ENCODE measurements at places on chromosomes 4 and X.
A peak's percentile ranks its signal among the peaks of the same experiment; 100 is the strongest.

- DNase-seq: no peak
Measured at GRCh38 chr4:168765726-168766125, 244.3 kb downstream of the CBR4 start.

GRCh38 chrX:92232182-92232581, 453.0 kb downstream of the PCDH11X start:
- peak; percentile 14 for DNase-seq

GRCh38 chr4:112183252-112183651, 38.0 kb downstream of the FAM241A start:
- DNase-seq: no peak

DNA sequence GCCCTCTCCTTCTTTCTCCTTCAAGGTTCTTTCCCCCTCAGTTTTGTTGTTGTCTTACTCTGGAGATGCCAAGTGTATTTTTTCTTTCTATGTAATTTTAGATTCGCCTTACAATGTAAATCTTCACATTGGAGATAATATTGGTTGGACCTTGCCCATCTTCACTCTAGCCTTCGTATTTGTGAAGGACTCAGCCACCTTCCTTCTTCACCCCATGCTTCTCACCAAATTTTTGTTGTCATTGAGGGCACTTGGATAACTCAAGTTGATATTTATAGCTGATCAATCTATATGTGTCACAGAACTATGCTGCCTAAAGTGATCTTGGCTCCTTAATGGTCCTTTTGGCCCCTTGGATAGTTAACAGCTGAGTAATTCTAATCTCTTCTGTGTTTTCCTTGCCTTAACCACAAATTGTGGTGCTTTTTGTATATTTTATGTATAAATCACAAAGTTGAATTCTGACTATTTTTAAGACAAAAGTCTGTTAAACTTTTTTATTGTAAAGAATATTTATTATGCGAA, 6.5 kb downstream of the SPRY1 start:
- no peak for DNase-seq

DNA sequence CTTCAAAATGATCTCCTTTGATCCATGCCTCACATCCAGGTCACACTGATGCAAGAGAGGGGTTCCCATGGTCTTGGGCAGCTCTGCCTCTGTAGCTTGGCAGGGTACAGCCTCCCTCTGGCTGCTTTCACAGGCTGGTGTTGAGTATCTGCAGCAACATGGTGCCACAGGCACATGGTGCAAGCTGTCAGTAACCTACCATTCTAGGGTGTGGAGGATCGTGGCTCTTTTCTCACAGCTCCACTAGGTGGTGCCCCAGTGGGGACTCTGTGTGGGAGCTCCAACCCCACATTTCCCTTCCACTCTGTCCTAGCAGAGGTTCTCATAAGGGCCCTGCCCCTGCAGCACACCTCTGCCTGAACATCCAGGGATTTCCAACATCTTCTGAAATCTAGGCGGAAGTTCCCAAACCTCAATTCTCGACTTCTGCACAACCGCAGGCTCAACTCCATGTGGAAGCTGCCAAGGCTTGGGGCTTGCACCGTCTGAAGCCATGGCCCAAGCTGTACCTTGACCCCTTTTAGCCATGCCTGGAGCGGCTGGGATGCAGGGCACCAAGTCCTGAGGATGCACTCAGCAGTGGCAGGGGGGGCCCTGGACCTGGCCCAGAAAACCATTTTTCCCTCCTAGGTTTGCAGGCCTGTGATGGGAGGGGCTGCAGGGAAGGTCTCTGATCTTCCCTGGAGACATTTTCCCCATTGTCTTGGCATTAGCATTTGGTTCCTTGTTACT, 137.8 kb upstream of the NUDT6 start:
- no peak for DNase-seq

GRCh38 chrX:107507093-107507743, 57.8 kb downstream of the FRMPD3 start:
- no peak for DNase-seq

- DNase-seq: peak; percentile 30
Measured at GRCh38 chrX:357693-358471, 28.8 kb downstream of the PPP2R3B start.

- DNase-seq: no peak
Measured at GRCh38 chr4:5032813-5033212, 13.6 kb upstream of the CYTL1 start.

- no peak for DNase-seq
Measured at GRCh38 chrX:124348182-124348581, 1.8 kb downstream of the SH2D1A start.

DNA sequence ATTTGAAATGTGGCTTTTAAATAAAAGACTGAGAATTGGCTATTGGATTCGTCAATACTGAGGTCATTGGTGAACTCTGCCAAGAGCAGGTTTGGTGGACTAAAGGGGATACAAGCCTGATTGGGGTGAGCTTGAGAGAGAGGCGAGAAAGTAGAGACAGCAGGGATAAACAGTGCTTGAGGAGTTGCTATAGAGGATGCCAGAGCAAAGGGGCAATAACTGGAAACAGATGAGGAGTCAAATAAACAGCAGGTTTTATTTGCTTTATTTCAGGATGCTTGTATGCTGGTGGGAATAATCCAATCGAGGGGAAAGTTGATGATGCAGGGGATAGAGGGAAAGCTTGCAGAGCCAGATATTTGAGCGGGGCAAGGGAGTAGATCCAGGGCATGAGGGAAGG, 24.0 kb upstream of the ANXA3 start:
- DNase-seq: no peak

- DNase-seq: no peak
Measured at GRCh38 chrX:100871594-100872560, 2.3 kb downstream of the NOX1 start.

- no peak for DNase-seq
Measured at GRCh38 chrX:133362538-133362937, 52.8 kb downstream of the GPC4 start.

- no peak for DNase-seq
Measured at GRCh38 chr4:6345096-6345830, 75.6 kb downstream of the WFS1 start.

- no peak for DNase-seq
Measured at GRCh38 chr4:4269331-4269731, 20.6 kb downstream of the LYAR start.

DNA sequence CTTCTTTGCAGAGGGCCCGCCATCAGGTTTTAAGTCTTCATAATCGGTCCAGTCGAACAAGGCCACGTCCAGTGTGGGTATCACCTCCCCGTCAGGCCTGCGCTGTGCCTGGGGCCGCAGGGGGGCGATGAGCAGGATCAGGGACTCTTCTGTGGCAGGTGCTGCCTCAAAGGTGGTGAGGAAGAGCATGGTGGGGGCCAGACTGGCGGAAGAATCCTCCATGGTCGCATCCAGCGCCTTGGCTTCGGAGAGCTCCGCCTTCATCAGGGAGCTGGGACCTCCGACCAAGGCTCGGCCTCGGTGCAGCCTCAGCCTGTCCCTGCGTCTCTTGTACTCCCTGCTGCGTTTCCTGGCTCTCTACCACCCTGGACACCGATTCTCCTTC, 17.5 kb downstream of the FAM9A start:
- DNase-seq: no peak

DNA sequence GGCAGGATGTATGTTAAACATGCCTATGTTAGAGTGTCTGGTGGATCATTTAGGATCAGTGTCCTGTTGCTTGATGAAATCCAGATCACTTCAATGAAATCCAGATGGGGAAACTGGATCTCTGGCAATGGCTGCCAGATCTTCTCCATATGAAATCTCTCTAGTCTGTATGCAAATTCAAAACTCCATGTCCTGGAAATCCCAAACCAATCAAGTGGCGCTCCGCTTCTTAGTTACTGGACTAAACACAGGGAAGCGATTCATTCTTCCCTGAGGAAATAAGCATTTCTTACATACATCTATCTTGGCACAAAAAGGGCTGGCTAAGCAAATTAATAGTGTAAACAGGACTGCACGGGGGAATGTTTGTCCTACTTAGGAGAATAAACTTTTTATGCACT, 94.9 kb downstream of the HDAC8 start:
- DNase-seq: no peak

- DNase-seq: peak; percentile 22
Measured at GRCh38 chrX:72021975-72022374, 109.7 kb downstream of the RTL5 start.

DNA sequence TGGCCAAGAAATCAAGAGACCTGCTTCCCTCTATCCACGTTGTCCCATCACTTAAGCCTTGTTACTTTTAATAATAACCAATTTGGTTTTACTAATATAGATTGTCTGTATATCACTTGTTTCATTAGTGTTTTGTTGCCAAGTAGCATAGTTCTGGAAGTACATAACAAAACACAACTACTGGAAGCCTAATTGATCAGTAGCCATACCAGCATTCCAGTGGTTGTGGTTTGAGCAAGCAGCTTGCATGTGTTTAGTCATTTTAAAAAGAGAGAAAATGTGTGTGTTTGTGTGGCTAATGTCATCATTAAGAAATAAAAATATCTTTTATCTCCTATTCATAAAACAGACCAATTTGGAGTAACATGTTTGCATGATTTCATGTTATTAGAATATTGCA, 70.8 kb downstream of the PTPN13 start:
- no peak for DNase-seq

- DNase-seq: no peak
Measured at GRCh38 chr4:104930298-104930697, 216.4 kb upstream of the TET2 start.
